CD4-positive, alpha-beta T cell treated with Interleukin-15 for 4 hours (primary cell): ENCODE measurements at places on chromosomes 16 and 17.

GRCh38 chr16:26204138-26204537 lies 512.4 kb downstream of the HS3ST4 start:
- no peak for DNase-seq

- DNase-seq, result peak; percentile 29
Observed at GRCh38 chr16:68539711-68540239, 684 bp downstream of the ZFP90 start.

GRCh38 chr16:4179763-4180260 lies 62.1 kb downstream of the SRL start:
- DNase-seq, result no peak

GRCh38 chr17:14296166-14296910 lies 4.5 kb upstream of the HS3ST3B1 start:
- DNase-seq, result no peak

GRCh38 chr17:46180892-46181274 lies 12.3 kb downstream of the KANSL1 start:
- DNase-seq, result no peak

DNA sequence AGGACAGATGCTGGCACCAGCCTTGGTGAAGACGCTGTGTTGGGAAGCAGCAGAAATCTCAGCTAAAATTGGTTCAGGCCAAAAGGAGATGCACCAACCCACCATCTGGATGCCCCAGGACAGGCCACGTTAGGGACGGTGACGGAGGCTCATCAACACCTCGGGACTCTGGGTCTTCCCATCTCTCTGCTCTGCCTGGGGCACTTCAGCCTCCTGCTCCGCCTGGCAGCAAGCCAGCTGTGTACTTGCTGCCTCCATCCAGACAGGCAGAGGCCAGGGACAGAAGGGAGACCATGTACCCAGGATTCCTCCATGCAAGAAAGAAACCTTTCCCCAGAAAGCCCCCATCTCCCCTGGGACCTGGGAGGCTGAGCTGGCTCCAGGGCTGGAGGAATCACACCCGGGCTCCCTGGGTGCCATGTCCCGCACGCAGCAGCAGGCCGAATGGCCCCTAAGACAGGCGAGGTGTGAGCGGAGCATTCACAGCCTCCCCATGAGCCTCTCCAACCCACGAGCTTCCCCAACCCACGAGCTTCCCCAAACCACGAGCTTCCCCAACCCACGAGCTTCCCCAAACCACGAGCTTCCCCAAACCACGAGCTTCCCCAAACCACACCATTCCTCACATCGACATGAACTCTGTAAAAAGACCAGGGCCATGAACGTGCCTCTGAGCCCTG lies 274.5 kb downstream of the C16orf95 start:
- no peak for DNase-seq

DNA sequence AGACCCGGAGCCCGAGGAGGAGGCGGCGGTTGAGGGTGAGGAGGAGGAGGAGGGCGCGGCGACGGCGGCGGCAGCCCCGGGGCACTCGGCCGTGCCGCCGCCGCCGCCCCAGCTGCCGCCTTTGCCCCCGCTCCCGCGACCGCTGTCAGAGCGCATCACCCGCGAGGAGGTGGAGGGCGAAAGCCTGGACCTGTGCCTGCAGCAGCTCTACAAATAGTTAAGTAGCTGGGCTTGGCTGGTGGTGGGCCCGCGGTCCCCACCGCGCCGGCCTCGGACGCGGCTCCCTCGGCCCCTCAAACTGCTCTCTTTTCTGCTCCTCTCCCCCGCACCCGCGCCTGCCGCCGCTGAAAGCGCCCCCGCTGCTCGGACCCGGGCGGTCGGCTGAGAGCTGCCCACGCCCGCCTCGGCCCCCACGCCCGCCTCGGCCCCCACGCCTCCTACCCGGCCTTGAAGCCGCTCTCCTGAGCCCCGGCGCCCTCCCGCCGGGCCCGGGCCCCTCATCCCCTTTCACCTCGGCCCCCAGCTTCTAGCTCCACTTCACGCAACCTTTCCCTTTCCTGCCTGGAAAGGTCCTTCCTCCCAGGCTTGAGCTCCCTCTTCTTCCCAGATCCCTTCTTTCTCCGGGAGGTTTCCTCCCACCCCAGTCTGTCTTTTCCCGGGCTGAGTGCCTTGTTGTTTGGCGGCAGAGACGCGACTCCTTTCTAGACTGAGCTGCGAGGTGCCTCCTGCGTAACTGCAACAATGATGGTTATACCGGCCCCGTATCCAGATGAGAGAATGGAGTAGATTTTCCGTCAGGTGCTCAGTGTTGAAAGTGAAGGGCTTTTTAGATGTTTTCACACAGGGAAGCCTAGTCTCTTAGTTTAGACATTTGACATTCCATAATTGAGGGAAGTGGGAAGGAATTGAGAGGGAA lies 850 bp downstream of the PPM1E start:
- DNase-seq, result no peak

DNA sequence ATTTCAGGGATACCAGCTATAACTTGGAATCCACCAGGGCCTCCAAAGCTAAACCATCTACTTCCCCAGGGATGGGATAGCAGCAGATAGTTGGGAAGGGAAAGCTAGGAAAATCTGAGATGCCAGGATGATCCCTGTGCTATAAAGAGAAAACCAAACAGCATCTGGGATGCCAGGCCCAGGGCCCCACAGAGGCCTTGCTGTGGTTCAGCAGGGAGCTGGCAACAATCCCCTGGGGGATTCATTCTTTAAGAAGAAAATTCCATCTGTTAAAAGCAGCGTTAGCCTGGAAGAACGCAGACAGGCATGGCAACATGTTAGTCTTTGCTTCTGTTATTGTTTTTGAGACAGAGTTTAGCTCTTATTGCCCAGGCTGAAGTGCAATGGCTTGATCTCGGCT lies 16.6 kb downstream of the MYO18A start:
- no peak for DNase-seq

- DNase-seq, result no peak
Observed at GRCh38 chr17:64692187-64692586, 30.1 kb upstream of the SMURF2 start.
